Panc1 (cell line): ENCODE measurements at places on chromosomes 12 and 14. TPM values are rescaled to one million over a fixed set of nuclear protein-coding genes. Genes with fewer than 3 reads are reported as not detected.

- H3K27me3 ChIP-seq = no peaks in the 10 kb centered on the region; the same call in none of the 2 replicates
- no peak for DNase-seq
- no peak overlapping the region for H3K27ac ChIP-seq
- H3K4me1 ChIP-seq = no peaks in the 10 kb centered on the region
- no peak overlapping the region for H3K4me3 ChIP-seq
Observed at GRCh38 chr14:35932659-35933159, 106.6 kb downstream of the BRMS1L start.

DNA sequence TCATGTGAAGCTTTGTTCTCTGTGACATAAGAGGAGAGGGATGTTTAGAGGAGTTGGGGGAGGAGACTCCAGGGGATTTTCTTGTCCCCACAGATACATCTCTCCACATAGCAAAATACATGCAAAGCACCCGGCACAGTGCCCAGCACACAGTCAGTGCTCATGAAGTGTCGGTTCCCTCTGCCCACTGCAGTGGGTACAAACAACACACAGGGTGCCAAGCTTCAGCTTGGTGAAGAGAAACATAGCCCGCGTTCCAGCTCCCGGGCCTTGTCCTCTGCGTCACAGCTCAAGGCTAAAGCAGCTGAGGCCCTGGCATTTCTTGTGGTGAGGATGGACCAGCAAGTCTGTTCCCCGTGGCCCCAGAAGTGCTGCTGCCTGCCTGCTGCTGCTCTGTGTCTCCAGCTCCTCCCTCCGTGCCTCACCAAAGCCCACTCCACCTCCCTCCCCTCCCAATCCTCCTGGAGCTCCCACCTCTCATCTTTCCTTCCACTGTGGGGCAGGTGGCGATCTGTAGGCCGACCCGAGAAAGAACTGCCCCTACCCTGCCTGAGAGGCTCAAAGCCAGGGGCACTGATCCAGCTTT lies 57.0 kb upstream of the FKBP4 start:
- no peaks in the 10 kb centered on the region; the same call in 1 of the 2 replicates for H3K27me3 ChIP-seq
- no peak overlapping the region for H3K4me3 ChIP-seq
- H3K27ac ChIP-seq = no peak overlapping the region
- no peaks in the 10 kb centered on the region for H3K4me1 ChIP-seq
- no peaks in the 10 kb centered on the region for H3K36me3 ChIP-seq

GRCh38 chr14:52356025-52356424 lies 41.9 kb downstream of the PTGER2 start:
- no peak for DNase-seq
- H3K4me1 ChIP-seq = no peaks in the 10 kb centered on the region
- no peaks in the 10 kb centered on the region for H3K27me3 ChIP-seq
- no peak overlapping the region for H3K27ac ChIP-seq
- no peaks in the 10 kb centered on the region for H3K36me3 ChIP-seq

- no peaks in the 10 kb centered on the region for H3K4me1 ChIP-seq
- no peak overlapping the region for H3K4me3 ChIP-seq
- H3K27ac ChIP-seq = no peak overlapping the region
- no peak for DNase-seq
- H3K36me3 ChIP-seq = no peaks in the 10 kb centered on the region
Observed at GRCh38 chr12:123006977-123007376, 26.5 kb downstream of the ARL6IP4 start.

SVOP gene
- total RNA-seq = not detected

- no peak for DNase-seq
- no peak overlapping the region for H3K27ac ChIP-seq
- no peaks in the 10 kb centered on the region for H3K36me3 ChIP-seq
- H3K4me3 ChIP-seq = no peak overlapping the region
- H3K4me1 ChIP-seq = no peaks in the 10 kb centered on the region
Observed at GRCh38 chr14:92560106-92560865, 46.7 kb downstream of the RIN3 start.

- no peaks in the 10 kb centered on the region for H3K36me3 ChIP-seq
- H3K27me3 ChIP-seq = no peaks in the 10 kb centered on the region
- H3K27ac ChIP-seq = no peak overlapping the region
- H3K4me1 ChIP-seq = no peaks in the 10 kb centered on the region
Observed at GRCh38 chr12:64532734-64533351, 77.5 kb upstream of the RASSF3 start.

GRCh38 chr12:23893611-23894010 lies 55.9 kb downstream of the SOX5 start:
- H3K36me3 ChIP-seq = no peaks in the 10 kb centered on the region
- no peaks in the 10 kb centered on the region for H3K27me3 ChIP-seq

- no peak overlapping the region for H3K4me3 ChIP-seq
- DNase-seq = no peak
- no peak overlapping the region for H3K27ac ChIP-seq
Observed at GRCh38 chr14:62017651-62018230, 255.5 kb downstream of the SNAPC1 start.

GNB3 gene
- total RNA-seq = 0.21 TPM

RASAL1 gene
- 0.28 TPM for total RNA-seq

TM9SF1 gene
- 44.7 TPM for total RNA-seq
